ENCODE measurements at places on chromosomes 16 and 17. TPM values are rescaled to one million over a fixed set of nuclear protein-coding genes. Genes with fewer than 3 reads are reported as not detected.

DNA sequence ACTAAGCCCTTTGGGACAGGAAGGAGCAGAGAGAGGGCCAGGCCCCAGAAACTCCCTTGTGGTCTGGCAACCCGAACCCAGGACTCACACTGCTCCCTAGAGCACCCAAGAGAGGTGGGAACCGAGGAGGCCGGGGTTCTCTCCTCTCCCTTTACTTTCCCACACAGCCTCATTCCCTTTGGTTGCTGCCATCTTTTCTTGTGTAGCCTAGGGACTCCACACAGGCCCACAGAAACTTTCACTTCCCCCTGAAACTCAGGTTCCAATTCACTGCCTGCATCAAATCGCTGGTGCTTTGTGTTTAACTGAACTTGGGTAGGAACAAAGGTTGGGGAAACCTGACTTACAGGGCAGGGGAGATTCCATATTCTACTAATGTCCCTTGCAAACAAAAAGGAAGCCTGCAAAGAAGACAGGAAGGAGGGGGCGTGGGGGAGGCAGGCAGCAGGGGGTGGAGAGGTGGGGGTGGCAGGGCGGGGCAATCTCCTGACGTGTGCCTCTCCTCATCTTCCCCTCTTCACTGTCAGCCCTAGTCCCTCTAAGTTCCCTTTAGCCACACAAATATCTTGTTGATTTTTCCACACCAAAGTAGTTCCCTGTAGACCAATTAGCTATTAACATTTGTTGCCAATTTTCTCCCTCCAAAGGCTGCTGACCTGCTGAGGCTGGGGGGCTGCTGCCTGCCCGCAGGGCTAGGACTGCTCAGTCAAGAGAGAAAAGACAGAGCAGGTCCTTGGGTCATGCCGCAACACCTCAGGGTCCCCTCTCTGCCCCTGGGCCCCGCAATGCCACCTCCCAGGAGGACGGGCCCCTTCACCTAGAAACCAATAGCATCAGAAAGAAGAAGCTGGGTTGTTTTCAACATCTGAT, 8.0 kb downstream of the ST3GAL2 start:
- DNase-seq = no peak

- DNase-seq = no peak
Observed at GRCh38 chr17:13599864-13600263, 1.9 kb downstream of the HS3ST3A1 start.

DNA sequence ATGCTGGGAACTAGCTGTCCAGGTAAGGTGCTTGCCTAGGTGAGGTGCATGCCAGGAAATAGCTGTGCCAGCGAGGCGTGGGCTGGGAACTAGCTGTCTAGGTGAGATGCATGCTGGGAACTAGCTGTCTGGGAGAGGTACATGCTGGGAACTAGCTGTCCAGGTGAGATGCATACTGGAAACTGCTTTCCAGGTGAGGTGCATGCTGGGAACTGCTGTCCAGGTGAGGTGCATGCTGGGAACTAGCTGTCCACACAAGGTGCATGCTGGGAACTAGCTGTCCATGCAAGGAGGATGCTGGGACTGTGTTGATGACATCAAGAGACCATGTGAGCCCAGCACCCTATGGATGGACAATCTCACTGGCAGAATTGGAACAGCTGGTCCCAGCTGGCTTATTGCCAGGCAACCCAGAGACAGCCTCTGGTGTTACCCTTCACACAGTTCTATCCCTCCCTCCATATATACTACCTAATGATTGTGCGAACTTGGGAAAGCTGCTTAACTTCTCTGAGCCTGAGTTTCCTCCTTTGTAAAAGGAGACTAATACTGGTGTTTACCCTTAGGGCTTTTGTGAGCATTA, 479.9 kb upstream of the RBFOX1 start:
- DNase-seq = no peak

GRCh38 chr16:74679983-74680382, 13.3 kb upstream of the RFWD3 start:
- DNase-seq = no peak

DNA sequence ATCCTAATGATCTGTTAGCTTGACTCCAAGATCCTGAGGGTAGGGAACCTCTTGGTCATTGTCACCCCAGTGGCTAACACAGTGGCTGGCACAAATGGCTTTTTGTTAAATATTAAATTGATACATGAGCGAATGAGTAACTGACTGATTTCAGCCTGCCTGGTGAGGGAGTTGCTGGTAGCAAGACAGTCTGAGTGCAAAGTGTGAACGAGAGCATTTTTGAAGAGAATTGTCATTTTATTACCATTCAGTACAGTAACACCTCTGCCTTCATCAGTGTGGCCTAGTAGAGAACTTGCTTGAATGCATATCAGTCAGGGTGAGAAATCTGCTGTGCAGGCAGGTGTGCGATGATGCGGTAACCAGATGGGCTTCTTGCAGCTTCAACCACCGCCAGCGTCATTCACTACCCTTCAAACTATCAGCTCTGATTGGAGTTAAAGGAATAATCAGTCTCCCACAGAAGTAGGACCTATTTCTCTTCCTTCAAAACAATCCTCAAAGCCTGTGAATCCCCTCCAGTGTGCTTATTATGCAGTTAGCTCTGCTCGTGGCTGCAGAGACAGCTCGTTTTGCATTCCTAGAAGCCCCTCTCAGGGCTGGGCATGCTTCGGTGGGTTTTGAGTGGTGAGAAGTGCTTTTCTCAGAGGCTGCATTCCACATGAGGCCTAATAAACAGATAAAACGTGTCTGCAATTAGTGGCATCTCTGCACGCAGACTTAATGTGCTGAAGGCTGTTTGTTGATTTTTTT, 29.0 kb downstream of the HEXIM2 start:
- DNase-seq = no peak

GRCh38 chr17:59001158-59001814, 105.4 kb downstream of the TRIM37 start:
- DNase-seq = no peak

DNA sequence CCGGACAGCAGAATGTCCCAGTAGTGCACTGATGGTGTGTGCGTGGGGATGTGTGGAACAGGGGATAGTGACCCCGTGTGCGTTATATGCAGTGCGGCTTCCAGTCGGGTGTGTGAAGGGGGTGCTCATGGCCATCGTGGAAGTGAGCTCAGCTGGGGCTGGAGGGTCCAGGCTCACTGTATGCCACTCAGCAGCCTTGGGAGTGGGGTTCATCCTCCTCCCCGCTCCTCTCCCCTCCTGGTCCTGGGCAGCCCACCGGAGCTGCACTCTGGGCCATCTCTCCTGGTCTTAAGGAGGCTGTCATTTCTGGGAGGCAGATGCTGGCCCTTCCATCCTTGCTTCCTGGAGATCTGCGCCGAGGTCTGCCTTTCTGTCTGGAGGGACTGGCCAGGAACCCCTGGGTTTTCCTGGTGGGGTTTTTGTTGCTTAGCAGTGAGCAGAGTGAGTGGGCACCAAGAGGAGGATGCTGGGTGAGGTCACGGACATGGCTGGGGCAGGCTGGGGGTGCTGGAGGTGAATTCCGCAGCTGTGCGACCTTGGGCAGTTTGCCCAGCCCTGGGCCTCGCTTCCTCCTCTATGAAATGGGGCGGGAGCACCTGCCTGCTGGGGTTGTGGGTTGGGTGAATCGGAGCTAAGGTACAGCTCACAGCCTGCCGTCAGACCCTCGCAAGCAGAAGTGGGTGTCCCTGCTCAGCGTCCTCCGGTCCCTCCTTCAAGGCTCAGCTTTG, 164.1 kb downstream of the SEC14L1 start:
- DNase-seq = no peak

- no peak for DNase-seq
Observed at GRCh38 chr16:12317121-12317810, 340.7 kb downstream of the SNX29 start.

DNA sequence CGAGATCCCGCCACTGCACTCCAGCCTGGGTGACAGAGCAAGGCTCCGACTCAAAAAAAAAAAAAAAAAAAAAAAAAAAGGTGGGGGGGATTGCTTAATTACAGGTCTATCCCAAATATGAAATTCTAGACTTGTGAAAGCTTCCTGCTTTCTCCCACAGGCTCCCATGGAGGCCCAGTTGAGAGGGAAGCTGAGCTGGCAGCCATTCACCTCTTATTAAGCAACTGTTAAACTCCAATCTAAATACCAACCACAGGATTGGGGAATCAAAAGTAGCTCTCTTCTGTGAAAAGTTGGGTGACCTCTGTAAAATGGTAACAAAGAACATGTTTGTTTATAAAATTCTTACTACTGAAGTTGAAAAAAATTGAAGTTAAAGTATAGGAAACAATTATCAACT, 45.8 kb upstream of the STAC2 start:
- DNase-seq = no peak

- DNase-seq = peak; percentile 15
Observed at GRCh38 chr17:79005063-79005861, 4.3 kb downstream of the CANT1 start.

GRCh38 chr17:37239690-37240334, 136.0 kb upstream of the C17orf78 start:
- no peak for DNase-seq

GRCh38 chr17:31877911-31878702, 19.1 kb upstream of the COPRS start:
- DNase-seq = no peak

DNA sequence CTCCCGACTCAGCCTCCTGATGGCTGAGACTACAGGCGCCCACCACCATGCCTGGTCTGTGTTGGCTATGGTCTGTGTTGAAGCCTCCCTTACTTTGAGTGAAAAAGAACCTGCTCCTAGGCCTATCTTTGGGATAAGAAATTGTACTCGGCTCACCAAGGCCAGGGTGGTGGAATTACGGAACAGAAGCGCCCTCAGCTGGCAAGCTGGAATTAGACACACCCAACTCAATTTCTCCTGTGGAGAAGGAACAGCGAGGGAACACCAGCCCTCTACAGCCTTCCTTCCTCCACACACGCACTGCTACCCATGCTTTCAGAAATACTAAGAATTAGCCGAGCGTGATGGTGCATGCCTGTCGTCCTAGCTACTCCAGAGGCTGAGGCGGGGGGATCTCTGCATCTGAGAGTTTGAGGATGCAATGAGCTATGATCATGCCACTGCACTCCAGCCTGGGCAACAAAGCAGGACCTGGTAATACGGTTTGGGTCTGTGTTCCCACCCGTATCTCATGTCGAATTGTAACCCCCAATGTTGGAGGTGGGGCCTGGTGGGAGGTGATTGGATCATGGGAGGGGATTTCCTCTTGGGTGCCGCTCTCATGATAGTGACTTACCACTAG, 40.1 kb upstream of the RBBP6 start:
- no peak for DNase-seq

DNA sequence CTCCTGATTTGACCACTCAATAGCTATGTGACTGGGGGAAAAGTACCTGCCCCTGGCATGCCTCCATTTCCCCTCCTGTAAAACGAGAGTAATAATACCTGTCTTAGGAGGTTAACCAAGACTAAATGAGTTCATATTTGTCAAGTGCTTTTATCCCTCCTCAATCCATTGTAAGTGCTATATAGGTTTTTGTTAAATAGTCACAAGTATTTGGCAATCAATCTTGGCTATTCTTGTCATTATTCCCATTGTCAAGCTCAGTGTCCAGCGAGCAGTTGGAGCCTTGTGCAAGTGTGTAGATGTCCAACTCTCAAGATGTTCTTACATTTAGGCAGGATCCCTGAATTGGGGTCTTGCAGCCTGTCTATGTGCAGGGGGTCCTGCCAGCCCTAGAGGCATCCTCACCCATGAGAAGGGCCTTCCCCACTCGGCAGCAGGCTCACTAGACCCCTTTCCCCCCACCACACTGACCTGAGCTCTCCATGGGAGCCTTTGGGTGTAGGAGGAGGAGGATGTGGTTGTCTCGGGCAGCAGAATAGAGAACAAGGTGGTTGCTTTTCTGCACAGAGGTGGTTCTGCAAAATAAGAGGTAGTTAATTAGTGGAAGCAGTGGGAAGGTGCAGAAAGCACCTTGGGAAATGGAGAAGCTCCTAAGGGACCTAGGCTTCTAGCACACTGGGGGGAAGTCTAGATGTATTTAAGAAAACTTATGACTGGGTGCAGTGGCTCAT, 18.0 kb downstream of the PIK3R6 start:
- DNase-seq = no peak

- DNase-seq = no peak
Observed at GRCh38 chr17:74822939-74823367, 36.7 kb downstream of the GRIN2C start.

Gene TBC1D3K
- total RNA-seq = not detected

Gene KCNAB3
- total RNA-seq = 19.5 TPM

Gene C1QTNF1
- total RNA-seq = 80.8 TPM

Gene CA5A
- total RNA-seq = not detected

Gene SLX1B
- 3.6 TPM for total RNA-seq

Gene HID1
- total RNA-seq = 46.2 TPM

Gene SMIM5
- total RNA-seq = 2.2 TPM

Data from uterus (tissue), 4 donors.